ENCODE measurements at places on chromosomes 5 and 9.

- DNase-seq: no peak
Observed at GRCh38 chr5:139701056-139701741, 53.0 kb downstream of the CXXC5 start.

DNA sequence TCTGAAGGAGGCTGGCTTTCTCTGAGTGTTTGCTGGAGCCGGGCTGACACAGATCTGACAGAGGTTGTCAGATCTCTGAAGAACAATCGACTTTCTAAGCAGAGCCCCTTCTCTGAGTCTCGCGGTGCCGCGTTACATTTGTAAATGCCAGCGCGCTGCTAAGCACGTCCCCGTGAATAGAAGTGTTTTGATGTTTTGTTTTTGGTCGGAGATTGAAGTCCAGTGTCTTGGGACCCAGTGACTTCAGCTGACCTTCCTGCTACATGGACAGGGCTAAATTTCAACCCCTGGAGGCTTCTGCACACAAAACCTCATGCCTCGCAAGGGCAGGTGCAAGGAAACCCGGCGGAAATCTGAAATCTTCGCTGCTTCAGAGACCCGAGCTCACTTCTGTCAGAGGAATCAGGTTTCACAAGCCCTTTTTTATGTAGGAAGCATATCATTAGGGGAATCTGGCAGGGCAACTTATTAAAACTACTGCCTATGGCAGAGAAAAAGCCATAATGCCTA is 27.2 kb downstream of the NEUROG1 start:
- DNase-seq: no peak

DNA sequence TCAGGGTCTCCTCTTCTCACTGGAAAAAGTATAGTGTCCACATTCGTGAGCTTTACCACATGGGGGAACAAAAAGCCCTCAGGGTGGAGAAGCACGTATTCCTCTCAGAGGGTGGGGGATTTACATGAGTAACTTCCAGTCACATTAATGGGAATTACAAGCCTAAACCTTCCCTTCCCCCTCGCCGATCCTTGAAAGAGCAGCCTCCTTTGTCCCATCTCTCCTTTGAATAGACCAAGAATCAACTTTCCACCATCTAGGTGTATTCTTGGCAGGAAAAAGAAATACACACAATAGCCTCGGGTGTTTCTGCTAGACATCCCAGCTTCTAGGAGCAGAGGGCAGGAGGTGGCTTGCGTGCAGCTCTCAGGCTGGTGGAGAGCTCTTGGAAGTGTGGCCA is 144.4 kb downstream of the ZNF462 start:
- no peak for DNase-seq

DNA sequence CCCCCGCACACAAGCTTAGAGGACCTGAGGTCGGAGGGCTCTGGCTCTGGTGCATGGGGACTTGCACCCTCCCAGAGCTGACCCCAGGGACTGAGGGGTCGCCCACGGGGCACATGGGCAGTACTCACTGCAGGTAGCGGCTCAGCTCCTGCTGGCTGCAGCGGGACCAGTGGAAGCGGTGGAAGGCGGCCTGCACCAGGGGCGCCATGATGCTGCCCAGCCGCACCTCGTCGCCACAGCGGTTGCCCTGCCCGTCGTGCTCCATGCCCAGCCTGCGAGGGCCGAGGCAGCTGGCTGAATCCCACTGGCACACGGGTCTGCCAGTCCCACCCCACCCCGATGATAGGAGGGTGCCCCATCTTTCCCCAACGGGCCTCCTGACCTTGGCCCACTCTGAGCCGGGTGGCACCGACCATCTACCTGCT is 93.8 kb downstream of the ZNF354C start:
- no peak for DNase-seq

- no peak for DNase-seq
Observed at GRCh38 chr9:29613773-29614172, 2040.5 kb upstream of the C9orf72 start.

DNA sequence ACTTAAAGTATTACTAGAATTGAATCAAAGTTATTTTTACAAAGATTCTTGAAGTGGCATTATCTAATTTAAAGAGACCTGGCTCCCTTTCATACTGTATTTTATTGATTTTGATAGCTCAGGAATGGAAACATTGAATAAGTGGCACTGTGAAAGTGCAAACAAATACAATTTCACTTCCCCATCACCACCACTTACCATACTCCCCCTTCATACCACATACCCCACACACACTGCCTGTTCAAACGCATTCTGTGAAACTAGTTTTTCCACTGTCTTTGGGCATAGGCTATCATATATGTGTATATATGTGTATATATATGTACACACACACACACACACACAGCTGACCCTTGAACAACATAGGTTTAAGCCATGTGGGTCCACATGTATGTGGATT is 62.1 kb upstream of the ATG10 start:
- DNase-seq: no peak

- DNase-seq: no peak
Observed at GRCh38 chr9:83491995-83492394, 46.2 kb downstream of the FRMD3 start.

DNA sequence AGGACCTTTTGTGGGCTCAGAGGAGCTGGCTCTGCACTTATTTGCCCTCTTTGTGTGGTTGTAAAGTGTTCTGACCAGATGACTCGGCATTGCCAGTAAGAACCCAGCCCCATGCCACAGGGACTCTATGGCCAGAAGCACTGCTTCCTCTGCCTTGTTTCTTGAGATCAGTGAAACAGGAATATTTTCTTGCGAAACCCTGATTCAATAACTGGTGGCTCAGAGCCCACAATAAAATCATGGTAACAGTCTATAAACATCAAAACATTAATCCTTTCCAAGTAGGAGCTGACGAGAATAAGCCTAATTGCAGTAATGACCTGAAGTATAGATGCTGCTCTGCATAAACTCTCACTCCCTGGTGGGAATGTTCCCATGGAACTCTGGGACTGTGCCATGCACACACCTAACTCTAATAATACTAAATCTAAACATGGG is 344.3 kb downstream of the ZNF608 start:
- DNase-seq: no peak

GRCh38 chr5:76046741-76047140 is 36.4 kb upstream of the SV2C start:
- DNase-seq: no peak

GRCh38 chr9:130107955-130108354 is 54.2 kb downstream of the GPR107 start:
- no peak for DNase-seq

DNA sequence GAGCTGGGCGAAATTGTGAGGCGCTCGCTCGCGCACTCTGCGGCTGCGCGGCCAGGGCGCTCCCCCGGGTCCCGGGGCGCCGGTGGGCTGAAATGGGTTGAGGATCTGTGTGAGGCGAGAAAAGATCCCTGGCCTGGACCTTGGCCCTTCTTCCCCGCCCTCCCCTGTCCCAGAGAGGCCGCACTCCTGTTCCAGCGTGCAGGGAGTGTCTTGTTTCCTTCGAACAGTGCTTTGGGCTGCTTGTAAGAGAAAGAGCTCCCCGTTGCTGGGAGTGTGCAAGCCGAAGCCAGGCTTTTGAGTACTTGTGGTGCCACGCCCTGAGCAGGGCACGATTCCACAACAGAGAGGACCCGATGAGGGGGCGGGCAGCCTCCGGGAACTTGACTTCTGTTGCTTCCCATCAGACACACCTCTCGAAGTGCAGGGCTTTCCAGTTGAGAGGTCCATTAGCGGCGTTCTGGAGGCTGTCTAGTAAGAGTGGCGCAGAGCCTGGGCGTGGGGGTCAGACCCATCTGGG is 535 bp downstream of the DOLPP1 start:
- no peak for DNase-seq

DNA sequence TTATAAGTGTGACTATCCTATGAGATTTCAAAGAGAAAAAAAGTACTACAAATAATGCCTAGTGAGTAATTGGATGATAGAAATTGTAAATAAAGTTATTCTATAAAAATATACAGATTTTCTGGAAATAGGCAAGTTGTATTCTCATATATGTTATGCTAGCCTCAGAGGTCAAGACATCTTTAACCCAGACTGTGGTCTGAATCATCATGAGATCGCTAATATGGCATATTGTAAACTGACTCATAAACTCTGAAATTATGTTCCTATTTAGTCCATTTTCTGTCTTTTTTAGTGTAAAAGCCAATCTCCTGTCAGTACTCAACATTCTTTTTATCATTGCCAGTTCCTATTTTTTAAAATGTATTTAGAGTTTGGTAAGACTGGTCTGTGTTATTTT is 14.2 kb downstream of the LOX start:
- no peak for DNase-seq

DNA sequence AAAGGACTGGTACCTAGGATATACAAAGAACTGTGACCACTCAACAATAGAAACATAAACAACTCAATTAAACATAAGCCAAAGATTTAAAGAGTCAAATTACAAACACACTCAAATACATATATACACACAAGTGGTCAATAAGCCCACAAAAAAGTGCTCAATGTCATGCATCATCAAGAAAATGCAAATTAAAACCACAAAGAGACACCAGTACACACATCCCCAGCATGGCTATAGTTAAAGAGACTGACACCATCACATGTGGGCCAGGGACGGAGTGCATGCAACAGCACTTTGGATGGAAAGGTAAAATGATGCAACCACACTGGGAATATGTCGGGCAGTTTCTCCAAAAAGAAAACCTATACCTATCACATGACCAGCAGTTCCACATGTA is 89.7 kb downstream of the CAAP1 start:
- DNase-seq: no peak

GRCh38 chr5:171424726-171425125 is 5.3 kb downstream of the FGF18 start:
- no peak for DNase-seq

- DNase-seq: no peak
Observed at GRCh38 chr5:174176511-174176910, 131.0 kb downstream of the NSG2 start.

DNA sequence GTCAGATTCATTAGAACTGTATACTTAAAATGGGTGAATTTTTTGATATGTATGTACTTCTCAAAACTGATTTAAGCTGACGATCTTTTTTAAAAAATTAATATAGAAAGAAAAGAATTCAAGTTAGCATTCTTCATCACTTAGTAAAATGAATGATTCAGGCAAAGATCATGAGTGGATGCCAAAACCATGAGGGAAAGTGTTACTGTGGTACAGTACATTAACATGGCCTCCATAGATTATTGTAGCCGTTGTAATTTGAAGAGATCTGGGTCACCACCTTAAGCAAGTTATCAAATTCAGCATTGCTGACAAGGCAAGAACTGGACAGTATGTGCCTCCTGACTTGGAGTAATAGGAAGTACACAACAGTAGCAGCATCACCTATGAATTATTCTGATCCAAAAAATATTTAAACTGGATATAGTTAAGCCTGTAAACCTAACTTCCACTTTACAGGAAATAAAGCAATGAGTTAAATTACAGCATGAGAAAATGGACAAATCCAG is 29.7 kb downstream of the C9orf85 start:
- no peak for DNase-seq

DNA sequence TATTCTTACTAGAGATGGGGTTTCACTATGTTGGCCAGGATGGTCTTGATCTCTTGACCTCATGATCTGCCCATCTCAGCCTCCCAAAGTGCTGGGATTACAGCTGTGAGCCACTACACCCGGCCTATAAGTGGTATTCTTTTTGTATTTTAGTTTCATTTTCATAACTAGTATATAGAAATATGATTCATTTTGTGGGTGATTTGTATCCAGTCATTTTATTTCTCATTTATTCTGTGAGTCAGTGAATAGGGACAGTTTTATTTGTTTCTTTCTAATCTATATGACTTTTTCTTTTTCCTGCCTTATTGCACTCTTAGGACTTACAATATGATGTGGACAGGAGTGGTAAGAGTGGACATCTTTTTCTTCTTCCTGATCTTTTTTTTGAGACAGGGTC is 112.9 kb downstream of the AOPEP start:
- DNase-seq: no peak

DNA sequence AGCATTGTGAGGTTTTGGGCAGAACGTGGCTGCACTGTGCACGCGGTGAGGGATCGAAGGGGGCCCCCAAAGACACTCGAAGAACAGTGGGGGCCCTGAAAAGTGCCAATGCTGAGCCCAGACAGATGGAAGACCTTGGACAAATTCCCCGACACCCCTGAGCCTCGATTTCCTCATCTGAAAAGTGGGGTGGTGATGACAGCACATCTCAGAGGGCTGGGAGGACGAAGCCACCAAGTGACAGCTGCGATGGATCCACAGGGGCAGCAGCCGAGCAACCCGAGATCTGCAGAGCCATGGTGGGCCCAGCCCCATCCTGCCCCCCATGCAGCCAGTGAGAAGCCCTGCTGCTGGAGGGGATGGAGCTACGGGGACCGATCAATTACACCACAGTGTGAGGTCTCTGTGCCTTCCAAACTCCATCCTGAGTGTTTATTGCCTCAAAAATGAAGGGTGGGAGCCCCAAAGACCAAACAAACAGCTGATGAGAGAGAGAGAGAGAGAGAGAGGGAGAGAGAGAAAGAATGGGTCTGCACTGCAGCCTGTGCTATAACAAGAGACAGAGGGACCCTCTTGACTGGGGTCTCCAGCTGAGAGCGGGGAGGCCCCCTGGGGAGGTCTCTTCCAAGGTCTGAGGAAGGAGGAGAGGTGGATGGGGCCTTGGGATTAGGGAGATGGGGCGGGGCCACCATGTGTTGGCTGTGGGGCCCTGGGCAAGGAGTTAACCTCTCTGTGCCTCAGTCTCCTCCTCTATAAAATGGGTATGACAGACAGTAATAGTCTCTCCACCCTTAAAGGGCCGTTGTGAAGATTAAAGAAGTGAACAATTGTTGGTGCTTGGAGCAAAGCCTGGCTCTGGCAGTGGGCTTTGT is 134.4 kb upstream of the IER5L start:
- DNase-seq: no peak

GRCh38 chr5:150514708-150515211 is 6.8 kb downstream of the NDST1 start:
- no peak for DNase-seq

GRCh38 chr5:33369485-33370465 is 71.0 kb upstream of the TARS1 start:
- no peak for DNase-seq

DNA sequence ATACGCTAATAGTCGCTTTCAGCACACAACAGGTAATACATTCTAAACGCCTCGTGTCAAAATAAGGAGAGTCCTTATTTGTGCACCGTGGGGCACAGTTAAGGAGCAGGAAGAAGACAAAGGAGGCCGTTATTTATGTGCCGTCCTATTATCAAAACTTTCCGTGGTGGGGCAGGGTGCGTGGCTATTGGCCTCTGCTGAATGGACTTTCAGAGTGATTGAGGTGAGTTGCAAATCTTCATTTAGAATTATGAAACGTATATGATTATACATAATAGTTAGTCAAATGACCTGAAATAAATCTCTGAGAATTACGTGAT is 833 bp downstream of the C5orf24 start:
- no peak for DNase-seq

DNA sequence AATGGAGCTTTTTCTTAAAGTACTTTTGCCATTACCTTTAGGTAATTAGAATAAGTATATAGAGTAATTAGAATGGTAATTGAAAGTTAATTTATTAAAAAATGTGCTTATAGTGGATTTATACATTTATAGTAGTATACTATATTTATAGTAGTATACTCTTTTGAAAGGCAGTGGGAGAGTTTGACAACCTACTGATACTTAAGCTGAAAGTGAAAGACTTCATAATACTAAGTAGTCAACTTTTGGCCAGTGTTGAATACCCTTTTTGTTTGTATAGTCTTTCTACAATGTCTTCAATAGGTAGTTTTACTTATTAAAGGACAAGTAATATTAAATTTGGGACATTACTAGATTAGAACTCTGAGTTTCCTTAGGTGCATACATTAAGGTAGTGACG is 12.9 kb downstream of the SREK1 start:
- no peak for DNase-seq
